ENCODE measurements at places on chromosomes 3 and 15.

- DNase-seq: no peak
Observed at GRCh38 chr15:75097939-75098338, 74.5 kb downstream of the PPCDC start.

- peak; percentile 43 for DNase-seq
Observed at GRCh38 chr15:40873694-40874561, at the start of gene RHOV. TSS of gene RHOV (minus strand) at chr15:40874234. CDS start at chr15:40874139, 95 bp downstream.

DNA sequence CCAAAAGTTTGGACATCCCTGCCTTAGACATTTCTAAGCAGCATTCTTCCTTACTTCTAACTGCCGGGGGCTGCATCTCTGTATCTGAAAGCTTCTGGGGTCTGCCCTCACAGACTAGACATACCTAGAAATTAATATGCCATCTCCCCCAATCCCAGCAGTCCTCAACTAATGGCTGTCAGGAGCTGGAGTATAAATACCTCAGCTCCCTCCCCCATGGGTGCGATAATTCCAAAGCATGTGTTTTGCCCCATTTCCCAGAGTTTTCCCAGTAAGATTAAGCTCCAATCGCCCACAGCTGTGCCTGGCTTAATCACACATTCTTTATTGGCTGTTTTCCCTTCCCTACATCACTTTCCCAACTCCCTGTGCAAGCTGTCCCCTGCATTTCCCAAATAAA is 13.8 kb upstream of the VPS8 start:
- no peak for DNase-seq

DNA sequence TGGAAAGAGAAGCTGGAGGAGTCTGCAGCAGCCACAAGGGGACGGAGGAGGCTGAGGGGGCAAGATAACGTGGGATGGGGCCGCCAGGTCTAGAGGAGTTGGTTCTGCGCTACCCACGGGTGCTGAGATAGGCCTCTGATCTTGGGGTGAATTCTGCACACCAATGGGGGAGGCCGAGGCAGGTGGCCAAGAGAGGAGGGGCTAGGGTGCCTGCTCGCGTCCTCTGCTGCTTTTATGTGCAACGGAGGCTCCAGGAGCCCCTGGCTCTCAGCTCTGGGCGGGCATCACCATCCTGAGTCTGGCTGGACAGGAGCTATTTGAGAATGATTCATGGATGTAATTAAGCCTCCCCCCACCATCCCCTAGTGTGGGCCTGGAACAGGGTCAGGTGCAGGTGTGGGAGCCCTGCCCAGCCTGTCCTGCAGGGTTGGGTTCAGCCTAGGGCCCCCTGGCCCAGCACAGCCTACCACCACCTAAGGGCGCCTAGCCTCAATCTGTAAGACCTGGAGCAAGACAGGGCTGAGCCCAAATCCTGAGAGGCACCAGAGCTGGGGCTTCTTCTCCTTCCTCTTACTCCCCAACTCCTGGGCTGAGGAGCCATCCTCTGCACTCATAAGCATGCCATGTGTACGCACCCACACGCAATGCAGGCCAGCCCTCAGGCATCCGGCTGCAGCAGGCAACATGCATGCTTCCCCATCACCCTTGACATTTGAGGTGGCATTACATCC is 32.3 kb upstream of the SEMA3F start:
- no peak for DNase-seq

GRCh38 chr15:77033729-77034671 is 36.9 kb downstream of the TSPAN3 start:
- DNase-seq: no peak

DNA sequence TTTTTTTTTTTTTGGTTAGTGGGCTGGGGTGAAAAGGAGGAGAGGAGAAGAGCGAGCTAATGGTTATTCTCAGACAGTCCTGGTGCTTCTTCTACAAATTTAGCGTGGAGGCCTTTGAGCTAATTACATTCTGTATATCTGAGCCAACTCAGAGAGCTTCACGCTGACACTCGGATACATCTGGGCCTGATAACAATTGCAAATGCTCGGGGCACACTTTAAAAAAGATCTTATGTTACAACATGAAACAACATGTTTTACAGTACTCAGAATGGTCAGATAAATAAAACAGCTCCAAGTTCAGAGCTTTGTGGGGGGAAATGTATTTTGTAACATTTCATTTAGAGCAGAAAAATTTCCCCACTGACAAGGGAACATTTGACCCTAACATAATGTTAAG is 966.9 kb upstream of the NR2F2 start:
- DNase-seq: peak; percentile 43

GRCh38 chr3:119382134-119382533 is 81.3 kb downstream of the TMEM39A start:
- no peak for DNase-seq

DNA sequence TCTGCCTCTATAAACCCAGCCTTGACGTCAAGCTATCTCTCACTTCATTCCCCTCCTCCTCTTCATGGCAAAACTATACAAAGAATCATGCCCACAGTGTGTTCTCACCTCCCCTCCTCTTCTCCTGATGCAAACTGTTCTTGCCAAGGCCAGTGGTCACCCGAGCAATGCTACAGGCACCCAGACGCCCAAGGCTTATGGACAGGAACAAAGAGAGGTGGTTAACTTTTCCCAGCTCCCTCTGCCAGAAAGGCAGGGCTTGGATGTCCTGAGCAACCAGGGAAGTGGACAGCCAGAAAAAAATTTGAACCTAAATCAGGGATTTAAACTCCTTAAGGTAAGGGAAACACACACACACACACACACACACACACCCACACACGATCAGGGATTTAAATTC is 5.1 kb downstream of the SLC41A3 start:
- DNase-seq: no peak

GRCh38 chr15:59380902-59381610 is 8.4 kb upstream of the MYO1E start:
- DNase-seq: no peak

DNA sequence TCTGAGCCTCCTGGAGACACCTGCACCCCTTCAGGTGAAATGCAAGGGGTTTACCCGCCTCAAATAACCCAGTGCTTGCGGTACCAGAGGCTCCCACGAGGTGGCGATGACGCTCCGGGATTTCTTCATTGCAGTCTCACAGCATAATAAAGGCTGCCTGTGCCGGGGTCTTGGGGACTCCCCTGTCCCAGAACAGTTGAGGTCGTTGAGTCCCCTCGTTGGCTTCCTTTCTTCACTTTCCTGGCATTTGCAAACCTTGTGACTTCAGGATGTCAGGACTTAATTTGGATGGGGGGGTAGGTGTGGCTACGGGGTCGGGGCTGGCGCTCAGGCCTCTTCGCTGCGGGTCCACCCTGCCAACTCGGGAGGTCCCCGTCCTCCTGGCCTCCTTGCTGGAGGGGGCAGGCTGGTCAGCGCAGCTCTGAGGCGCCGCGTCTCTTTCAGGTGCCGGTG is 1.3 kb downstream of the GNAT1 start:
- DNase-seq: peak; percentile 69

- DNase-seq: peak; percentile 80
Observed at GRCh38 chr3:125054449-125055329, 1.1 kb downstream of the HEG1 start.

DNA sequence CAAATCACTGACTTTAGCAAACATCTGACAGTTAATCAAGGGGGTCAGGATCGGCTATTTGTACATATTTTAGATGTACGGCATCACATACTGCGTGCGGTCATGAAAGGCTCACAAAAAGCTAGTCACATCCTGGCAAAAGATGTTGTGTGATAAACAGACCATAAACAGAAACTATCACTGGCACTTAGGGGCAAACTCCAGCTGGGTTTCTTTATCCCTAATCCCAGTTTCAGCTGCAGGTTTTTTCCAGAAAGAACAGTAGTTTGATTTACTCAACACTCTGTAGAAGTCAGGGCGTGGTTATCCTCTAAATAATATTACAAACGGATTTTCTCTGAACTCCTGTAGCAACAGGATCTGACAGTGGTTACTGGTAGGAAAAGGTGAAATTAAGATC is 112.4 kb upstream of the BHLHE40 start:
- peak; percentile 82 for DNase-seq

- DNase-seq: peak; percentile 47
Observed at GRCh38 chr15:96053031-96053780, 277.3 kb upstream of the NR2F2 start.

DNA sequence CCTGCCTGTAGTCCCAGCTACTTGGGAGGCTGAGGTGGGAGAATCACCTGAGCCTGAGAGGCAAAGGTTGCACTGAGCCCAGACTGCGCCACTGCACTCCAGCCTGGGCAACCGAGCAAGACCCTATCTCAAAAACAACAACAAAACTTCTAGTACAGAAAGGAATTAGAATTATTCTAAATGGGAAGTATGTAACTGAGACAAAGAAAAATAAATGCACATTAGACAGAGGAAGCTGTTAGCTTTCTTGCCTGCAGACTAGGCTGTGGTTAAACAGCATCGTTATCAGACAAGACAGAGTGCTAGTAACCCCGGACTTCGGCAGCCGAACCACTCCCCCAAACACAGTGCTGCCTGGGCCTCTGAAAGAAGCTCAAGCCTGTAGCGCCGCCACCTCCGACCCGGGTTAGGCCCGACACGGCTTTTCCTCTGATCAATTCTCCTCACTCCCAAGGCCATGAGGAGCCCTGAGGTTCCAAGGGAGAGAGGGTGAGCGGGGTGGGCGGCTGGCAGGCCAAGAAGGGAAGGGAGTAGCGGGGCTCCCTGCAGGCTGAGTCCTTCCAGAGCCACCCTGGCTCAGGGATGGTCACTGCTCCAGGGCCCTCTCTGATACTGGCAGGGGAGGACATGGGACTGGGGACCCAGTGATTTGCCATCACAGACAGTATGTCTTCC is 44.8 kb upstream of the MUC4 start:
- no peak for DNase-seq

- no peak for DNase-seq
Observed at GRCh38 chr3:126558336-126559071, at the start of gene C3orf22. TSS of gene C3orf22 (minus strand) at chr3:126558932. CDS start at chr3:126553390, 5,542 bp downstream.

GRCh38 chr3:110767838-110768237 is 303.8 kb upstream of the NECTIN3 start:
- DNase-seq: no peak

DNA sequence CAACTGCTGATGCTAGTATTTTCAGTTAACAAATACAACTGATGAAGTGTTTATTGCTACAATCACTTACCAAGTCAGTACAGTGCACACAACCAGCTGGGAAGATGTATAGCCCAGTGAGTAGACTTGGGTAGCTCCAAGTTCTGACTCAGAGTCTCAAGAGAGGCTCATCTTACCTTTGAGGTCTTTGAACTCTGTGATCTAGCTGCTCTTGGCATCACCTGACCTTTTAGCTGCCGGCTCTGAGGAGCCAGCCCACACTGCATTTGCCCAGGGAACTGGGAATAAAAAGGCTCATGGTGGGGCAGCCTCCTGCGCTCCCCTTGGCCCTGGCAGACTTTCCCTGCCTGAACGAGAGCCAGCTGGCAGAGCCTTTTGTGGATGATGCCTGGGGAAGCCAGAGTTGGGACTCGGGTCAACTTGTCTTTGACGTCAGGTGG is 82.6 kb downstream of the CEMIP start:
- DNase-seq: no peak

DNA sequence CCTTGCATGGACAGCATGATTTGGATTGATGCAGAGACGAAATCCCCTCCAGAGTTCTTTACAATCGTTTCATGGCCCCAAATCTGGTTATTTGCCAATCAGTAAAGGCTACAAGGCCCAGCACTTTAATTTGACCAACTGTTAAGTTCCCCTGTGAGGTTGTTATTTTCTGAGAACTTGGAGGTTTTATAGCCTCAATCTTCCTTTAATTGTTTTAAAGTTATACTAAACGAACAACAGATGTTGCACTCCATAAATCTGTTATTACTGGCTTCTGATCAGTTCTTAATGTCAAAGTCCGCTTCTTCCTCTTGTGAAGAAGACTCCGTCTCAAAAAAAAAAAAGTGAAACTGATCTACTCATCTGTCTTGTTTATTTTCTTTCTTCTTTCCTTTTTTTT is 30.8 kb downstream of the LARP6 start:
- DNase-seq: peak; percentile 46

DNA sequence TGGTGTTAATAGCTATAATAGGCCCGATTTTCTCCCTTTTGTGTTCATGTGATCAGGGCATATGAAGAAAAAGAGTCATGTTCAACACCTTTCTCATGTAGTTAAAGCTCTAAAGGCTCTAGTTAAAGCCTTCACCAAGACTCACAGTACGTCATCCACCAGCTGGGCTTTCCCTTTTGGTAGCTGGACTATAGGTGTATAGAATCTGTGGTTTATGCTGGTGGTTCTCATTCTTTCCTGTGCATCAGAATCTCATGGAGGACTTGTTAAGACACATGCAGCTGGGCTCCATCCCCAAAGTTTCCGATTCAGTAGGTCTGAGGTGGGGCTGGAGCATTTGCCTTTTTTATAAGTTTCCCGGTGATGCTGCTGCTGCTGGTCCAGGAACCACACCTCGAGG is 31.0 kb downstream of the CFAP91 start:
- no peak for DNase-seq
